Large intestine (tissue), 12 donors: ENCODE measurements at places on chromosomes 7 and 10.

DNA sequence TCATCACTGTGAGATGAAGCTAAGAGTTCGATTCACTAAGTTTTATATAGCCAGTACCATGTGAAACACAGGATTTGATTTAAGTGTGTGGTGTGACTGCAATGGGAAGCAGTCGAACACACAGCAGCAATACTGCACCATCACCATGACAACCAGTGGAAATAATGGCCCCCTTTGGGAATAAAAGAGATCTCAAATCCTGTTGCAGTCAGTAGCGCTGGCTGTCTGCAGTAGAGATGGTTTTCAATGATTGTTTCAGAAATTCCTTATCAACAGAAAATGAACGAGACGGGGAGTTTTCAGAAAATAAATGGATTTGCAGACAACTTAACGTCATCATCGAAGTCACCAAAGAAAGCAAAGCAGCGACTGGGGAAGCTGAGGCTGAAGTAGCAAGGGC is 91.0 kb downstream of the PTPRE start:
- DNase-seq: no peak

DNA sequence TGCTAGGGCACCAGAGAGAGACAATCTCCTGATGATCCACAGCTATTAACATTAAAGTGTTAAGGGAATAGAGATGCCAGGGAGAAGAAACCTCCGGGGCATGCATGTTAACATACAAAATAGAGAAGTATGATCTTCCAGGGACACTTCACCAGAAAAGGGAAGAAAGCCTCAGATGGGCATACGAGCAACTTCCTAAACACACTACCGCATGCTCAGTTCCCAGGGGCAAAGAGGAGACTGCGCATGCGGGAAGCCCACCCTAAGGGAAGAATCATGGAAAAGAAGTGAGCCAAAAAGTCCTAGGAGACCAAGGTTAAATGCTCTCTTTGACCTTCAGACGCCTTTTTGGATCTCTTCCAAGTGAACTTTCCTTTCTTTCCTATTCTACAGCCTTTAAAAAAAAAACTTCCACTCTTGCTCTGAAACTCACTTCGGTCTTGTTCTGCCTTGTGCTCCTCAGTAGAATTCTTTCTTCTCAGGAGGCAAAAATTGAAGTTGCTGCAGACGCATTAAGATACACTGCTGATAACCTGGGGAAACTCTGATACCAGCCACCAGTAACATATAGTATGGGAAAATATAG is 1211.3 kb downstream of the REEP3 start:
- peak; percentile 55 for DNase-seq

DNA sequence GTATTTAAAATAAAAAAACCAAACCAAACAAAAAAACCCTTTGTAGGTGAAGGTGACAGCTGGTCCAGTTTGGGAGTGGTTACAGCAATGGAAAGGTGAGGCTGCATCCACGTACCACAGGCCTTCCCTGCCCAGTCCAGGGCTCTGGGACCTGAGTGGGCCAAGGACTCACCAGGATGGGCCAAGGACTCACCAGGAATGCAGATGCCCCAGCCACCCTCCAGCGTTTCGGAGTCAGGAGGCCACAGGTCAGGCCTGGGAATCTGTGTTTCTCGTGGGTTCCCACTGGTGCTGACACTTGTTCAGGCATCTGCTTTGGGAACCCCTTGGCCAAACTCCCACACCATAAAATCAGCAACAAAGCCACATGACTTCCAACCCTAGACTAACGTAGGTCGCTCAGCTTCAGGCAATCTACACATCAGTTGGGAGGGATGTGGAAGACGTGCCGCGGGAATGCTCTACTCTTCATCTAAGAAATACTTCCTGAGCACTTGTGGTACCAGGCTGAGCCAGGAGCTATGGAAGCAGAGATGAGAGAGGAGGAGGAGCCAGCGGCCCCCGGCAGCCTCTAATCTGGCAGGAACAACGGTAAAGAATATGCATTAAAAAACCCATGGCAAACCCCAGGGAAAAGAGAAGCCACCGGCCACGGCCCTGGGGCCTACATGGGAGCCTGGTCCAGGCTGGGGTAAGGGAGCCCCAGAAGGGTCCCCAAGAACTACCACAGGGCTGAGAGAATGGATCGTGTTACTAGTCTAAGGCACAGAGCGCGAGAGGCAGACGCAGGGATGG is 473.4 kb downstream of the PTPRN2 start:
- DNase-seq: no peak

DNA sequence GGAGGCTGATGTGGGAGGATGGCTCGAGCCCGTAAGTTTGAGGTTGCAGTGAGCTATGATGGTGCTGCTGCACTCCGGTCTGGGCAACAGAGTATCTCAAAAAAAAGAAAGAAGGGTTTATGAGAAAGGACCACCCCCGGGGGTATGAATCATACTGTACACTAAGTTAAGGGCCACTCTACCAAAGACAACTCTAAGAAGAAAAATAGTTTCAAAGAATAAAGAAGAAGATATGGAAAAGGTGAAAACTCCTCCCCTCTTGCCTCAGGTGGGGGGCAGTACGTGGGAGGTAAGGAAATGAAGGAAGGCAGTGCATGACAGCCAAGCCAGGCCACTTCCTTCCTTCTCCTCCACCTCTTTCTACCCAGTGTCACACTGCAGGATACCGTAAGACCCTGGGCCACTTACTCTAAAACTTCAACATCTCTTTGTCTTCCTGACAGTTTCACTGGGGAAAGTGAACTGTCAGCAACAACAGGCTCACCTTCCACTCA is 61.3 kb downstream of the PIP4K2A start:
- no peak for DNase-seq

- DNase-seq: no peak
Measured at GRCh38 chr7:16710651-16711050, 42.9 kb upstream of the TSPAN13 start.

DNA sequence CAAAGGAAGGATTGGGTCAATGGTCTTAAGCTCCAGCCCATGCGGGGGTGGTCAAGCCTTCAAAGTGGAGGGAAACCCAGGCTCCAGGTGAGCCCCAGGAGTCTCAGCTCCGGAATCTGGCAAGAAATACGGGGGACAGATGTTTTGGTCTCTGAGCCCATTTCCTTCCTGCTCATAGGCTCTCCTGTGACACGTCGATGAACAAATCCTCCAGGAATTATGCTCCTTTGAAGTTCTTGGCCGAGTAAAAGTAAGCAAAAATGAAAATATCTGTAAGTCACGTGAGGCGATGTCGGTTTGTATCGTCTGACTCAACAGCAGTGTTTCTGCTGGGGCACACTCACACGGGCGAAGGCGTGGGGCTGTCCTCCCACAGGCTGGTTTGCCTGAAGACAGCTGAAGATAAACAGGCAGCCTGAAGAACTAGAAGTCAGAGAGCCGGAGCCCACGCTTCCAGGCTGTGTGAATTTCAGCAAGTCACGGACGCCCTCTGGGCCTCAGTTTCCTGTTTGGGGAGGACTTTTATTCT is 52.6 kb upstream of the SMNDC1 start:
- no peak for DNase-seq

DNA sequence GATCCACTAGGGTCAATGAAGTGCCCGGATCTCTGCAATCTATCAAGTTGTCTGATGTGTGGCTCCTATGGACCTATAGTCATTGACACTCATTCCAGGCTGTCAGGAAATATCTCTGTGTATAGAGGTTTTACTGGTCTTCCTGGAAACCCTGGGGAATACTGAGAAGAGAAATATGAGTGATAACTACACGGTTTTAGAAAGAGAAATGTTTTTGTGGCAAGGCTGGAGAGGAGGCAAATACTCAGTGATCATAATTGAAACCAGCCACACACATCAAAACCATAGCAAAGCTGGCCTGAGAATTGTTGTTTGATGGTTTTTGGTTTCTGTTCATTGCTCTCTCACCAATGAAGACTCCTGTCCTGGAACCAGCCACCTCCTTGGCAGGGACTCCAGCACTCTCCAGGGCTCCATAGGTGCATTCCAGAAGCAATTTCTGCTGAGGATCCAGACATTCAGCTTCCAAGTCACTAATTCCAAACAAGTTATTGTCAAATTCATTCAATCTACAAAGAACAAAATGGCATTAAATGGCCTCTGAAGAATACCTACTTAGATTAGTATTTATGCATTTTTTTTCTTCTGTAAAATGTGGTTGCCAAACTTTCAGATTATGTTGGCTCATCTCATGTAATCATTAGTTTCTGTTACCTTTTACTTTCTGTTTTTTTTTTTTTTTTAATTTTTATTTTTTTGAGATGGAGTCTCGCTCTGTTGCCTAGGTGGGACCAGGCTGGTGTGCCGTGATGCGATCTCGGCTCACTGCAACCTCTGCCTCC is 108.6 kb upstream of the ABI1 start:
- DNase-seq: no peak

GRCh38 chr7:144641389-144642044 is 194.3 kb downstream of the TPK1 start:
- DNase-seq: no peak

DNA sequence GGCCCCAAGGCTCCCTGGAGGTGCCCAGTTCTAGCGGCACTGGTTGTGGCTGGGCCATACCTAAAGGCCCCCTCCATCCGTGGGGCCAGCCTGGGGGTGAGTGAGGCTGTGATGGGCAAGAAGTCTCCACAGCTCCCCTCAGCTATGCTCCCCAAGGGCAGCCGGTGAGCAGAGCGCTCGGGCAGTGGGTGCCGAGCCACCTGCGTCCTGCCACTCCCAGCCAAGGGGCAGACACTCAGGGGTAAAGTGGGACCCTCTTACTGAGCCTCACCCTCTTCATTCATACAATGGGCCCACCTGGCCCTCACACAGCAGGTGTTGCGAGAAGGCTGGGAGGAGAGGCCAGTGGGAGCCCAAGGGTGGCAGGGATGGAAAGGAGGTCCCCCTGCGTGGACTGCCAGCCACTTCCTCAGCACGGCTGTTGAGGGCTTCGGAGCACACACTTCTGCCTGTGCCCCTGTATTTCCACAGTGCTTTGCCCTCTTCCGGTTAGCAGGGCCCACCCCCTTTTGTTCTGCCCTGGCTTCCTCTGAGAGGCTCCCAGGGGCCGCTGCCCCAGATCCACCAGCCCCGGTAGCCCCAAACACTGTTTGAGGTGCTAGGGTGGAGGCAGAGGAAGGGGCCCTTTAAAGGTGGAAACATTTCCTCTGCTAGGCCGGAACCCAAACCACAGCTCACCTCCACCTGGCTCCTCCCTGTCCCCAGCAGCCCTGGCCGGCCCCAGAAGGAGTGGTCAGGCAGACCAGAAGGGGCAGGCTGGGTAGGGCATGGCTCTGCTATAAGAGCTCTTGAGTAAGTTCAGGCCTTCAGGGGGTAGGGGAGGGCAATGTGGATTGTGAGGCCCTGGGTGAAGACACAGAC is 16.4 kb upstream of the C10orf105 start:
- no peak for DNase-seq

- no peak for DNase-seq
Measured at GRCh38 chr10:34205452-34205851, 609.6 kb downstream of the PARD3 start.

- peak; percentile 19 for DNase-seq
Measured at GRCh38 chr7:36440880-36441279, 51.2 kb downstream of the ANLN start.
